ENCODE measurements at places on chromosomes 16 and 17.

GRCh38 chr16:8931859-8932258, 31.8 kb downstream of the USP7 start:
- DNase-seq = peak; percentile 80
- no peak overlapping the region for H3K4me3 ChIP-seq
- peaks cover 49% of the 10 kb centered on the region for H3K4me1 ChIP-seq
- peaks cover 38% of the 10 kb centered on the region for H3K36me3 ChIP-seq
- no peak overlapping the region for H3K27ac ChIP-seq

DNA sequence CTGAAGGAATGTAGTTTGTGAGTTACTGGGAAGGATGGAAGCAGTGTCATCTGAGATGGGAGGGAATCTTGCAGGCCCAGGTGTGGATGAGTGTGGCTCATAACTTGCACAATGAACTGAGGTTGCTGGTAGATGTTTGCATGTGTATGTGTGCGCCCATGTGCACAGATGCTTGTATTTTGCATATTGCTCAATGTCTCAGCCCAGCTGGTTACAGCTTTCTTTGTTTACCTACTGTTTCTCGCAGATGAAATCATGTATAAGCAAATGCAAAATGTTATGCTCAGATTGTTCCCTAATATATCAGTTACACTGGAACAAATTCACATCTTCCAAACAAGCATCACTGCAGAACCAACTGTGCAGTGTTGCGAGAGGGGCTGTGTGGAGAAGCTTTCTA, 452.2 kb upstream of the EEF2KMT start:
- H3K36me3 ChIP-seq = no peaks in the 10 kb centered on the region
- H3K4me3 ChIP-seq = no peak overlapping the region
- H3K27me3 ChIP-seq = peaks cover 8% of the 10 kb centered on the region
- no peaks in the 10 kb centered on the region for H3K4me1 ChIP-seq

GRCh38 chr17:30541802-30542201, 64.6 kb downstream of the GOSR1 start:
- DNase-seq = no peak
- no peaks in the 10 kb centered on the region for H3K36me3 ChIP-seq
- H3K4me3 ChIP-seq = no peak overlapping the region
- H3K27me3 ChIP-seq = peaks cover 14% of the 10 kb centered on the region

DNA sequence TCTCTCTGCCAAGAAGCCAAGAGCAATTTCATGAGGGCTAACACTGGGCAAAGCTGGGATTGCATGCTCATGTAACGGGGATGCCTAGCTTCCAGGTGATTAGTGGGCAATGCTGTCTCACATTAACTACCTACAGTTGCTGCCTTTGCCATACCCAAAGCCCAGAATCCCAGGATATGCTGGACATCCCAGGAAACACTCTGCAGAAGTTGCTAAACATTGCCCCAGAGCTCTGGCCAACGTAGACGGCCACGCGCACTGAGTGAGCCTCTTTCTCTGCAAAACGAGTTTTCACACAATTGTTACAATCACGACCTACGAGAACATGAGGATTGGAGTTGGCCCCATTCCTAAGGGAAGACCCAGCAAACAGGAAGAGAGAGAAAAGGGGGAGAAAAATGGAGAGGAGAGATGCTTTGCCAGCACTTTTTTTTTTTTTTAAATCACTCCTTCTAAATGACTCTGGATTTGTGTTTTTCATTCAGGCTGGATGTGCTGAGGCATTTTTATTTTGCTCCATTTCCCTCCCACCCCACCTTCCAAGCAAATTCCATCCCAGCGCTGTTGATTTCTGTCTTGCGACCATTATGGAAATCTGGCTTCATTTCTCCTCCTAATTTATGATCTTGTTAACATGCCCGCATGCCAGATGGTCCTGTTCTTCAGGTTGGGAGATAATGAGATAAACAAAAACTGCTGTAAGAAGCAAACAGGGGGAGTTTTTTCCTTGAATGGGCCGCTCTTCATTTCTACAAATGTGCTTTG, 112.8 kb upstream of the DNAH9 start:
- no peak overlapping the region for H3K4me3 ChIP-seq
- no peak overlapping the region for H3K27ac ChIP-seq
- H3K4me1 ChIP-seq = peaks cover 37% of the 10 kb centered on the region
- no peak for DNase-seq
- peaks cover 3% of the 10 kb centered on the region for H3K27me3 ChIP-seq
- no peaks in the 10 kb centered on the region for H3K36me3 ChIP-seq

GRCh38 chr17:66400698-66401097, 98.3 kb downstream of the PRKCA start:
- DNase-seq = no peak
- H3K4me1 ChIP-seq = peaks cover 8% of the 10 kb centered on the region
- no peak overlapping the region for H3K4me3 ChIP-seq
- no peak overlapping the region for H3K27ac ChIP-seq
- peaks cover 10% of the 10 kb centered on the region for H3K36me3 ChIP-seq

DNA sequence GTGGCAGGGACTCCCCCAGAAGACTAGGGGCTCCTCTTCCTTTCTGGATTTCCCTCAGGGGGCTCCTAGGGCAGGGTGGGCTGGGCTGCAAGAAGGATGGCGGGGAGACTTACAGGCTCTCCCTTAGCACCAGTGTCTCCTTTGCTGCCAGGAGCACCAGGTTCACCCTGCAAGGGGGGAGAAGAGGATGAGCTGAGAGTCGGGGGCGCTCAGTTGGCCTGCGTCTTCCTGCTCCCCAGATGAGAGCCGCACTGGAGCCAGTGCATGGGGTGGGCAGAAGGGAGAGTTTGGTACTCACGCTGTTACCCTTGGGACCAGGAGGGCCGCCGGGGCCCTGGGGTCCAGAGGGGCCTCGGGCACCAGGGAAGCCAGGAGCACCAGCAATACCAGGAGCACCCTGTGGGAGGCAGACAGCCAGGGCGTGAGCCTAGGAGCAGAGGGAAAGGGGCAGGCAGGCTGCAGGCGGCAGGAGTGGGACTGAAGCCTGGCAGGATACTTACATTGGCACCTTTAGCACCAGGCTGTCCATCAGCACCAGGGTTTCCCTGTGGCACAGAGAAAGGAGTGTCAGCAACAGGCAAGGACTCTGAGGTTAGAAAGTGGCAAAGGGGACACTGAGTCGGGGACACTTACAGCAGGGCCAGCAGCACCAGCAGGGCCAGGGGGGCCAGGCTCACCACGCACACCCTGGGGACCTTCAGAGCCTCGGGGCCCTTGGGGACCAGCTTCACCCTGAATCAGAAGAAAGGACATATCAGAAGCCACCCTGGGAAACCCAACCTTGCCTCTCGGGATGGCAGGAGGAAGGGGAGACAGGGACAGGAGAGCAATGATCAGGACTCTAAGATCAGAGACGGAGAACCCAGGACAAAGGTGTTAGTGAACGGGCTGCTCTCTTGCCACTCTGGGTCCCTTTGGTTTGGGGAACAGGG, 6.2 kb downstream of the COL1A1 start:
- no peak overlapping the region for H3K4me3 ChIP-seq
- H3K27ac ChIP-seq = peak overlapping the region; percentile 59
- DNase-seq = no peak
- peaks cover 15% of the 10 kb centered on the region for H3K4me1 ChIP-seq
- H3K36me3 ChIP-seq = peaks cover 54% of the 10 kb centered on the region
- H3K27me3 ChIP-seq = peaks cover 11% of the 10 kb centered on the region

DNA sequence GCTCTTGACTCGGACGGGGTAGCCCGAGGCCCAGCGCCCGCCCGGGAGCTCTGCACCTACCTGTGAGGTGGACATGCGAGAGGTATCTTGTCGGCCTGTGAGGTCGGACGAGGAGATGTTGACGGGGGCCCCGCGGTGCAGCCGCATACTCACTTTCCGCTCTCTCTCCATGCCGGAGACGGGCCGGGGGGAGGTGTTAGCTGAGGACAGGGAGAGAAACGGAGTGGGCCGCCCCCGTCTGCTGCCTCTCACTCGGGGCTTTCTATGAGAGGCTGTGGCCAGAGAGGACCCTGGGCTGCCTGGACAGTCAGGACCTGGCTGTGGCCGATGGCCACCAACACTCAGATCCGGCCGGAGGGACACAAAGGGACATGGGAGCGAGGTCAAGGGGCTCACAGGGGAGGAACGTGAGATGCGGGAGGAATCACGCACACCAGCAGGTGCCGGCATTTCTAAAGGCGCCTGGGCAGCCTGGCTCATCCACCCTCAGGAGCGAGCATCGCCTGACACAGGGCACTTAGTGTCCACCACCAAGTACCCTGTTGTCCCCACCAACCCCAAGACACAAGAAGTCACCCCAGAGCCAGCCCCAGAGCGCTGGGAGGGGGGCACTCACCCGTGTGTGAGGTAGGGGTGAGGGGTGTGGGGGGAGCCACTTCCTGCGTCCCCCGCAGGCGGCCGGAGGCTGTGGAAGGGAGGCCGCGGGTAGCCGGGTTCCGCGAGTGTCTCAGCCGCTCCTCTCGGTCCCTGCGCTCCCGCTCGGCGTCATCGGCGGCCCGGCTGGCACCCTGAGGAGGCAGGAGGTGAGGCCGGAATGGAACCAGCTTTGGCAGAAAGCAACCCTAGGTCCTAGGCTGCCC, 20.2 kb downstream of the SLC16A3 start:
- peaks cover 75% of the 10 kb centered on the region for H3K36me3 ChIP-seq
- H3K4me1 ChIP-seq = peaks cover 14% of the 10 kb centered on the region
- no peaks in the 10 kb centered on the region for H3K27me3 ChIP-seq
- H3K4me3 ChIP-seq = no peak overlapping the region

DNA sequence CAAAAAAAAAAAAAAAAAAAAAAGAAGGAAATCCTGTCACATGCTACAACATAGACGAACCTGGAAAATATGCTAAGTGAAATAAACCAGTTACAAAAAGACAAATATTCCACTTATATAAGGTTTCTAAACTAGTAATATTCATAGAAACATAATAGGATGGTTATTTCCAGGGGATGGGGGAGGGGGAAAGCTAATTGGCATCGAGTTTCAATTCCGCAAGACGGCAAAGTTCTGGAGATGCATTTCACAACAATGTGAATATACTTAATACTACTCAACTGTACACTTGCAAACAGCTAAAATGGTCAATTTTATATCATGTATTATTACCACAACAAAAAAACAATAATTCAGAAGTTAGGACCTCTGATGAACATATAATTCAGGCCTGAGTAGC, 37.9 kb upstream of the ABCA9 start:
- H3K27ac ChIP-seq = no peak overlapping the region
- DNase-seq = no peak
- H3K4me1 ChIP-seq = peaks cover 4% of the 10 kb centered on the region
- H3K27me3 ChIP-seq = no peaks in the 10 kb centered on the region
- H3K4me3 ChIP-seq = no peak overlapping the region
- H3K36me3 ChIP-seq = no peaks in the 10 kb centered on the region

DNA sequence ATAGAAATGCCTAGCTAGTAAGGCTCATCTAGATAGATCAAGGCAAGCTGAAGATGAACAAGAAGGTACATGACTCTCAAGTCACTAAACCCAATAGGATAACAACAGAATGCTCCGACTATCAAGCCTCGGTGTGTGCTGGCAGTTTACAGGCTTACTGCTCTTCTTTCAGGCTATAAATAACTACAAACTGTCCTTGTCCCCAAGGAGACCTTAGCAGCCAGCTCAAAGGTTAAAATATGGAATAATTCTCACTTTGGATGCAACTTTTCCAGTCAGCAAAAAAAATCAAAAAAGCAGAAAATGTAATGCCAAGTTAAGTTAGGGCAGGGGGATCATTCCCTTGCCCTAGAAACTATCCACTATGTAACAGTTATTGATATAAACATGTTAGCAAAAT, 44.6 kb downstream of the SPOP start:
- H3K27ac ChIP-seq = peak overlapping the region; percentile 48
- no peak for DNase-seq
- H3K4me3 ChIP-seq = no peak overlapping the region
- peaks cover 22% of the 10 kb centered on the region for H3K4me1 ChIP-seq
- peaks cover 7% of the 10 kb centered on the region for H3K36me3 ChIP-seq

DNA sequence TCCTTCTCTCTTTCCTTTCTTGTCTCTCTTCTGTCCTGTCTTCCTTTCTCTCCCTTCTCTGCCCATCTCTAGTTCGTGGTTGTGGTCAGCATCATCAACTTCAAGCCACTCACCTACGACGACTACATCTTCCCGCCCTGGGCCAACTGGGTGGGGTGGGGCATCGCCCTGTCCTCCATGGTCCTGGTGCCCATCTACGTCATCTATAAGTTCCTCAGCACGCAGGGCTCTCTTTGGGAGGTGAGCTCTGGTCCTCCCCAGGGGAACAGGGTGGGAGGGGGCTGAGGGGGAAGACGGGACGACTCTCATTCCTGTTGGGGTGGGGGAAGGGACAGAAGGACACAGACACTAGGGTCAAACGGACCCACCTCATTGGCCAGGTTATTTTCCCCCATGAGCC, 44.3 kb downstream of the SLC6A2 start:
- peaks cover 13% of the 10 kb centered on the region for H3K27me3 ChIP-seq
- no peak overlapping the region for H3K4me3 ChIP-seq
- no peak for DNase-seq
- H3K4me1 ChIP-seq = peaks cover 9% of the 10 kb centered on the region

- H3K27me3 ChIP-seq = peaks cover 15% of the 10 kb centered on the region
- DNase-seq = no peak
- peaks cover 52% of the 10 kb centered on the region for H3K36me3 ChIP-seq
Observed at GRCh38 chr17:80826955-80827645, 164.5 kb upstream of the CHMP6 start.

DNA sequence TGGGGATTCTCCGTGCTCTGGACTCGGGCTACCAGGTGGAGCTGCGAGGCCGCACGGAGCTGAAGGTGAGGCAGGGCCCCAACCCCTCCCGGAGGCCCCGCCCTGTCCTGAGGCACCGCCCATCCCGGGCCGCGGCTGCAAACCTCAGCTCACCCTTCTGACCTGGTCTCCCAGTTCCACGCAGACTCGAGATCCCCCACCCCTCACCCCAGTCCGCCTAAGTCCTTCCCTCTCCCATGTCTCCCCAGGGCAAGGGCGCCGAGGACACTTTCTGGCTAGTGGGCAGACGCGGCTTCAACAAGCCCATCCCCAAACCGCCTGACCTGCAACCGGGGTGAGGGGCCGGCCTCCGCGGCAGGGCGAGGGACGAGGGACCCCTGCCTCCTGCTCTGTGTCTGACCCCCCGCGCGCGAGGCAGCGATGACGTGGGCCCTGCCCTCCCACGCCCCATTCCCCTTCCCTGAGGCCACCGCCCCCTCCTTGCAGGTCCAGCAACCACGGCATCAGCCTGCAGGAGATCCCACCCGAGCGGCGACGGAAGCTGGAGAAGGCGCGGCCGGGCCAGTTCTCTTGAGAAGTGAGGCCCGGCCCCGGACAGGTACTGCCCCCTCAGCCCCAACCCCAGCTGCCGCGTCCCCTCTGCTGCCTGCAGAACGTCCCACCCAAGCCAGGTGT, 13.7 kb downstream of the GUCY2D start:
- peaks cover 79% of the 10 kb centered on the region for H3K27me3 ChIP-seq
- H3K27ac ChIP-seq = no peak overlapping the region
- peak; percentile 67 for DNase-seq
- peak overlapping the region; percentile 82 for H3K4me3 ChIP-seq
- no peaks in the 10 kb centered on the region for H3K36me3 ChIP-seq
- peaks cover 28% of the 10 kb centered on the region for H3K4me1 ChIP-seq

GRCh38 chr16:50254072-50254471, 12.3 kb upstream of the ADCY7 start:
- H3K4me1 ChIP-seq = peaks cover 36% of the 10 kb centered on the region
- peak overlapping the region; percentile 42 for H3K4me3 ChIP-seq
- no peak for DNase-seq

Data from nephron progenitor cell (in vitro differentiated cells).